ENCODE measurements at places on chromosomes 13 and 19. TPM values are rescaled to one million over a fixed set of nuclear protein-coding genes. Genes with fewer than 3 reads are reported as not detected.

Gene PRRG2
- total RNA-seq, result 1.0 TPM

Gene WASF3
- 0.08 TPM for total RNA-seq

Gene ZSCAN4
- total RNA-seq, result not detected

Gene ZIC5
- 3.5 TPM for total RNA-seq

Gene ONECUT3
- total RNA-seq, result not detected

Gene MKNK2
- total RNA-seq, result 51.3 TPM

Gene SOHLH2
- total RNA-seq, result not detected
